ENCODE measurements at places on chromosomes 13 and 19.
A peak's percentile ranks its signal among the peaks of the same experiment; 100 is the strongest.

- no peak for DNase-seq
Measured at GRCh38 chr19:33700408-33701013, 78.8 kb downstream of the CHST8 start.

- no peak for DNase-seq
Measured at GRCh38 chr19:15782211-15782610, 5.2 kb upstream of the OR10H5 start.

GRCh38 chr19:55536951-55537740 lies at the start of gene SBK2:
SBK2 (minus strand) TSS chr19:55537133; CDS start chr19:55536294, 839 bp downstream.
- no peak for DNase-seq

- DNase-seq = no peak
Measured at GRCh38 chr19:8612807-8613171, 2.3 kb upstream of the ADAMTS10 start.

- DNase-seq = no peak
Measured at GRCh38 chr13:74026753-74027152, 107.5 kb downstream of the KLF12 start.

- no peak for DNase-seq
Measured at GRCh38 chr13:80436571-80437169, 95.7 kb upstream of the SPRY2 start.

GRCh38 chr13:26967119-26968038 lies 204.2 kb downstream of the USP12 start:
- DNase-seq = peak; percentile 27

DNA sequence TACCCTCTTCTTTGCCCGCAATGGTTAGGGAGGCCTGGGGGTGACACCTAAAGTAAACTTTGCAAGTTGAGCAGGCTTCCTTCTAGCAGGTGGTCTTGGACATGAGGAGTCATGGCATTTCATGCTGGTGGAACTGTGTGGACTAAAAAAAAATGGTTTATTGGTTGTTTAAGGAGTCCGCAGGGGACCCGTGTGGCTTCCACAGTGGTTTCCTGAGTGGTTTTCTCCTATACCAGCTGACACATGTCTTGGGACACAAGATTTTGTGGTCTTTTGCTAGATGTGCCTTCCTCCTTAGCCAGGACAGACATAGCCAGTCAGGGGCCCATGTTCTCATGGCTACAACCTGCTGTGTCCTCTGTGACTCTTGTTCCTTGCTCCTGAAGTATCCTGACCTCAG lies 1.5 kb downstream of the ZNF543 start:
- DNase-seq = no peak

GRCh38 chr13:80463673-80464352 lies 122.9 kb upstream of the SPRY2 start:
- no peak for DNase-seq

GRCh38 chr19:42191855-42192254 lies 25.6 kb downstream of the DEDD2 start:
- DNase-seq = peak; percentile 64

GRCh38 chr19:50362030-50362412 lies 3.4 kb downstream of the NAPSA start:
- no peak for DNase-seq

DNA sequence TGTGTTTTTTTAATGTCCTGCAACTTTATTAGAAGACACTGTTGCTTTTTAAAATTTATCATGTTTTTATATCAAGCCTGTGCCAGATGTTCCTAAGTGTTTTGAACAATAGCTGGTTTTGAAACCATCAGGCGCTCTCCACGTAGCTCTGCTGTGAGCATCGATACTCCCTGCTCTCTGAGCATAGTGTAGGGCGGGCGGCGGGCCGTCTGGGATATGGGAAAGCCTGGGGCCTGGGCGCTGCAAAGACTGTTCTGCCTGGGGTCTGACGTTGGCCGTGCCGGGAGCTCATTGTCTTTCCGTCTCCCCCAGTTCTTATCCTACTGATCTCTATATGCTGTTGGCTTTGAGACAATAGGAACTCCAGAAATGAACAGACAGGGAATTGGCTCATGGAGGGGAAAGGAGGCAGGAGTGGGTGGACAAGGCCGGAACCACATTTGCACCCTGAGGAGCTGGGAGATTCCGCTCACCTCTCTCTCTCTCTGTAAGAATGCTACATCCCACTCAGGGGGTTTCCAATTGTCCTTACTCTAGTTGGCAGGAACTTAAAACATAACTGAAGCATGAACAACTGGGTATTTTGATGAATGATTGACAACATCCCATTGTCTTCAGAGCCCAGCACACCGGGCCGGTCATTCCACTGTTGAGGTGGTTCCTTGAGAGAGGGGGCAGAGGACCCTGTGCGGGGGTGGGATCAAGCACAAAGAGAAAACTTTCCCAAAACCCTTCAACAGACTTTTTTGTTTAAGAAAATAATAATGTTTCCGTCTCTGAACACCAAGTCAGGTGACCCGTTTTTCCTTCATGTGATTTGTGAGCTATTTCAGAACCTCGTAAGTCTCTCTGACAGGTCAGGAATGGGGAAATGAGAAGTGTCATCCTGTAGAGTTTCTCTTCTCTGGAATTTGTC lies 64.7 kb downstream of the COL4A2 start:
- DNase-seq = no peak

- DNase-seq = no peak
Measured at GRCh38 chr13:112251930-112252585, 124.1 kb upstream of the SPACA7 start.

GRCh38 chr19:19782783-19783182 lies 38.8 kb downstream of the ZNF506 start:
- no peak for DNase-seq

GRCh38 chr13:51874651-51875050 lies 12.9 kb downstream of the CCDC70 start:
- DNase-seq = no peak

DNA sequence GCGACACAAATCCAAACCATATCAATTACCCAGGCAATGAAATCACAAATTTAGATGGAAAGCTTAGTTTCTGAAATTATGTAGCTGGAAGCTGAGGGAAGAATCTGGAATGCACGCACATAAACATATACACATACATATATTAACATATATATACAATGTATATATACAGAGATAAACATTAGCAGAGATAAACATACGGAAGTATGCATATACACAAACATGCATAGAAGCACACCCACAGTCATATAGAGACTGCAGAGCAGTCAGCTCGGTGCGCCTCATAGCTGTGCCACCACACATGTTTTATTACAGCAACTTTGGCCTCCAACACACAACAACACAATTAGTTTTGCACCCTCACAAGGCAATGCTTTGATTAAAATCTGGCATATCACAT lies 288.1 kb downstream of the TEX29 start:
- no peak for DNase-seq

GRCh38 chr13:74067818-74068217 lies 66.4 kb downstream of the KLF12 start:
- DNase-seq = no peak

DNA sequence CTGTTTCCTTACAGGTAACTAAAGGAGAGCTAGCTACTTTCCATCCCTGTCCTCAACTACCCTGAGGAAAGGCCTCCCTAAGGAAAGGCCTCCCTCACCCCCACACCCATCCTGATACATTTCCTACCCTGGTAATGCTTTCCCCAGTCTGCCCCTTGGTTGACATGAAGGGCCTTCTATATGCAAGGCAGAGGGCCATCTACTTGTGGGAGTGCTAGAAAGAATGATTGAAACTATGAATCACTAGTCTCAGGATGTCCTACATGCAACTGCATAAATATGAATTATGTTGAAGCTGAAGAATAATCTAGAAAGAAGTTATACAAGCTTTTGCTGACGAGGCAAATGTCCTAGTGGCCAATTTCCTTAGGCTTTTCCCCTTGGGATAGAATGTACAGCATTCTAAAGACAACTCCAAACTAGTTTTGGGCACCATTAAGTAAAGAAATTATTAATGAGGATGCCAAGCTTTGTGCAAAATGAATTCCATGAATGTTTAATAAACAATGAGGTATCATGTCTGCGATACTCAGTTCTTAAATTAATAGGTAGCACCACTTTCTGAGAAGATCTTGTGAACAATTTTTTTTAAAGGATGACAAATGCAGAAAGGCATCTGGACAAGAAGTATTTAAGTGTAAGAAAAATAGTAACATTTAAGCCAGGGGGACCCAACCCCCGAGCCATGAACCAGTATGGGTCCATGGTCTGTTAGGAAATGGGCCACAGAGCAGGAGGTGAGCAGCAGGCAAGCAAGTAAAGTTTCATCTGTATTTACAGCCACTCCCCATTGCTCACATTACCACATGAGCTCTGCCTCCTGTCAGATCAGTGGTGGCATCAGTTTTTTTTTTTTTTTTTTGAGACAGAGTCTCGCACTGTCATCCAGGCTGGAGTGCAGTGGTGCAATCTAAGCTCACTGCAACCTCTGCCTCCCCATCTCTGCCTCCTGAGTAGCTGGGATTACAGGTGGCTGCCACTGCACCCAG lies 223.0 kb downstream of the LHFPL6 start:
- no peak for DNase-seq

DNA sequence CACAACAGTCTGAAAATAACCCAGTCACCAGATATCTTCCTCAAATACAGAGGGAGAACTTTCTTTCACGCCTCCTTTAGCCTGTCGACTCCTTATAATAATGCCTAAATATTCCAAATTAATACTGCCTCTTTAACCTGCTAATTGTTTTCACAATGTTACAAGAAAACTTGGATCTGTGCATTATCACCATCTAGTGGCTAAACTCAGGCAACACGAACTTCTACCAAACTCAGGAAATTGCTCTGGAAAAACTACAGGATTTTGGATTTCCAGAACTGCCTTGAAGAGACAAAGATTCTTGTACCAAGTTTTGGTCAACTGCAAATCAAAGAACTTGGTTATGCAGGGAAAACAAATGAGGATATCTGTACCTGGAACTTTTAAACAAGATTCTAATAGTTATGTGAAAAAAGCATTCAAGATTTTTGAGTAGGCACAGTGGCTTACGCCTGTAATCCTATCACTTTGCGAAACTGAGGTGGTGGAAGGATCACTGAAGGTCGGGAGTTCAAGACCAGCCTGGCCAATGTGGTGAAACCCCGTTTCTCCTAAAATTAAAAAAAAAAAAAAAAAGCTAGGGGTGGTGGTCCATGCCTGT lies 10.8 kb downstream of the CLN5 start:
- peak; percentile 54 for DNase-seq

DNA sequence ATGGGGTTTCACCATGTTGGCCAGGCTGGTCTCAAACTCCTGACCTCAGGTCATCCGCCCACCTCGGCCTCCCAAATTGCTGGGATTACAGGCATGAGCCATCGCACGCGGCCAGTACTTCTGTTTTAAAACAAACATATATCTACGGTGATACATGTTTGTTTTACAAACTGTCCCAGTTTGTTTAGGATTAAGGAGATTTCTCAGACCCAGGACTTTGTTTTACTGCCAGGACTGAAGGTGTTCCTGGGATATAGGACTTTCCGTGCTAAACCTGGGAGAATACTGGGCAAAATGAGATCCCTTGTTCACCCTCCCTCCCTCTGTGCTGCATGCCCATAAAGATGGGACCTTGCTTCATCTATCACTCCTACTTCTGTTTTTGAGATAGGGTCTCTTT lies 8.8 kb downstream of the NLRP8 start:
- no peak for DNase-seq

DNA sequence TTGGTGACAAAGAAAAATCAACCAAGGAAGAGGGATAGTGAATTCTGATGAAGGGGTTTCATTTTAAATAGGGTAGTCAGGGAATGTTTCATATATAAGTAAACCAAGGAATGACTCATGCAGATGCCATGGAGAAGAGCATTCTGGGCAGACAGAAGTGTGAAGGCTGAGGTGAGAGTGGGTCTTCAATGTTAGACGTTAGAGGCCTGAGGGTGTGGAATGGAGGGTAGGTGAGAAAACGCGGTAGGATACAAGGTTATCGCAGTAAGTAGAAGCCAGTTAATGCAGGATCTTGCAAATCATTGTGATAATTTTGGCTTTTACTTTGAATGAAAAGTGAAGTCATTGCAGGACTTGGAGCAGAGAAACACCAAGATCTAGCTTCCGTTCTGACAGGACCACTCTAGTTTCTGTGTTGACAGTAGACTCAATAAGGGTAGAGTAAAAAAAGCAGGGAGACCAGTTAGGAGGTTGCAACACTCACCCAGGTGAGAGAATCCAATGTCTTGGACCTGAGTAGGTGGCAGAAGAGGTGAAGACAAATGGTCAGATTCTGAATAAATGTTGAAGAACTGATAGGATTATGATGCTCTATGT lies 225.2 kb upstream of the TMTC4 start:
- no peak for DNase-seq

DNA sequence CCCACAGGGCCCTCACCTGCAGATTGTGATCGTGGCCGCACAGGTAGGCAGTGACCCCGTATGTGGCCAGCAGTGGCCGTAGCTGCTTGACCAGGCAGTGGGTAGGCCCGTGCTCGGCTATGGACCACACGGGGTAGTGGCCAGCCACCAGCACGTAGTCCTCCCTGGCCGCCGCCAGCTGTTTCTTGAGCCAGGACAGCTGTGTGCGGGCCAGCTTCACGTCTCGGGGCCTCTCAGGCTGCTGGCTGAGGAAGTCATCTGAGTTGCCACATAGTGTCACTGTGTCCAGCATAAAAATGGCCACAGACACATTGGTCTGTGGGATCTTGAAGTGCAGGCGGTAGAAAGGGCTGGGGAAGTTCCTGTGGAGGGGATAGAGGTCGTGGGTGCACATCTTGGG lies 1.2 kb downstream of the ACP5 start:
- DNase-seq = no peak

DNA sequence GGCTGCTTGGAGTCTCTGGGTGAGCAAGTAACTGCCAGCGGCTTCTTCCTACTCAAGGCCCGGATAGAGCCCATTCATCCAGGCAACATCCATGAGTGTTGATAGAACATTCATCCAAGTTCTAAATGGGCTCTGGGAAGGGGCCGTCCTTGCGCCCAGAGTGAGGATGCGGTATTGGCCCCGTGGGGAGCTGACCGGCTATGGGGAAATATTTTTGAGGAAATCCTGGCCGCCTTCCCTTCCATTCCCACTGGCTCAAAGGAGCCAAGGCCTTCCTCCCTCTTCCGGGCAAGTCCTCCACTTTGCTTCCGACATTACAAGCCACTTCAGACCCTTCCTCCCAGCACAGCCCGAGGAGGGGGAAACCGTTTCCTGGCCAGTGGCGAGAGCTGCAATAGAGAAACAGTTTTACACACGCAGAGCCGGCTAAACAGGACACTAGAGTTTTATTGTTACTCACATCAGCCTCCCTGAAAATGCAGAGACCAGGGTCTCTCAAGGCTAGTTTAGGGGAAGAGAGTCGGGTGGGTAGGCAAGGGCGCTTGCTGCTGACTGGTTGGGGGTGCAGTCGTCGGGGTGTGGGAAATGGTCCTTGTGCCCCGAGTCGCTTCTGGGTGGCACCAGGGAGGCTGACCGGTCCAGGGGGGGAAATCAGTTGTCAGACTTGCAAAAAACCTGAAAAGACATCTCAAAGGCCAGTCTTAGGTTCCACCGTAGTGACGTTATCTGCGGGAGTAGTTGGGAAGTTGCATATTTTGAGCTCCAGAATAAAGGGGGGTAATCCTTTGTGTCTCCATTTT lies 37.5 kb downstream of the C13orf46 start:
- no peak for DNase-seq

DNA sequence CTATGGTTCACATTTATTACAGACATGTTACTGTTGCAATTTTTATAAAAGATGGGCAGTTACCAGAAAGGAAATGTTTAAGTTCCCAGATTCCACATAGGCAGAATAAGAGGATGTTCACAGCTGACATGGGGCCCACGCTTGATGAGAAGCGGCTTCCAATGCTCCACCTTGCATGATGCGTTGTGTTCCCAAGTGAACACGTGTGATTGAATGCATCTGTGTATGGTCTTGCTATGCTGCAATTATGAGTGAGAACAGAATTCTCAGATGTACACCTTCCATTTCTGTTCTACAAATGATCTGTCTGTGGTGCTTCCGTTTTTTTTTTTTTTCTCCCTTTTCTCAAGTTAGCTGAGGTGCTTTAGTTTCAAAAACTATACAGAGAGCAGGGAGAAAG lies 15.5 kb downstream of the UPF3A start:
- DNase-seq = no peak

Data from AG08395 (cell line).